Hematopoietic multipotent progenitor cell treated with erythropoietin and hydrocortisone succinate and interleukin-3 and kit ligand, for 8 days (in vitro differentiated cells): ENCODE measurements at places on chromosomes 13 and 19.
A peak's percentile ranks its signal among the peaks of the same experiment; 100 is the strongest.

DNA sequence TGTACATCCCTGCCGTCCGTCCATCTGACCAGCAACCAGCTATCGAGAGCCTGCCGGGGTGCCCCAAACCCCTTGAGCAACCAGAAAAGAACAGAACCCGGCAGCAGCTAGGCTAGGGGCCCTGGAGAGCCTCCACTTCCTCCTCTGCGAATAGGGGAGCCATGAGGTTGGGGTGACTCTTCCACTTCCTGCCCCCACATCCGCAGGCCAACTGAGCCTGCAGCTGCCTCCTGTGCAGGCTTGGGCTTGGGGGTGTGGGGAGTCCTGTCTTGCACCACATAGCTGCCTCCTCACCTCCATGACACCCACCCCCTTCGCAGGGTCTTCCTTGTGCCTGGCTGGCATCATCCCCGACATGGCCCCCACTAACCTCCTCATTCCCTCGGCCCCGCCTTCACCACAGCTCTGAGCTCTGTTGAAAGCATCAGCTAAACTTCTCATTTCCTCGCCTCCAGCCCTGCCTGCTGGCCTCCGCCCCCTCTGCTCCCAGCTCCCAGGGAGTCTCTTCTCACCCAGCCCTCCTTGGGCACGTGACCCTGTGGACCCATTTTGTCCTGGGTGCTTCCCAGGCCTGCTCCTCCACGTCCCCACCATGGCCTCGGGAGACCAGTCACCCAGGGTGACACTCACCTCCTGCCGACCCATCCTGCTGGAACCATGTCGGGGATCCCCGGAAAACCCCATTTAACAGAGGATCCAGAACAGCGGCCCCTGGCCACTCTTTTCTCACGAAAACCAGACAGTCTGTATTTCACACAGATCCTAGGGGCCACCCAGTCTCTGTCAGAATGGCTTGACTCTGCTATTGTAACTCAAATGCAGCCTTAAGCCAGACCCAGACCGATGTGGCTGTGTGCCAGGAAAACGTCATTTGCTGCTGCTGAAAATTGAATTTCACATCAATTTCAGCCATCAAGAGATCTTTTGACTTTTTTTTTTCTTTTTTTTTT, 50.4 kb downstream of the MYO9B start:
- peak; percentile 44 for DNase-seq

DNA sequence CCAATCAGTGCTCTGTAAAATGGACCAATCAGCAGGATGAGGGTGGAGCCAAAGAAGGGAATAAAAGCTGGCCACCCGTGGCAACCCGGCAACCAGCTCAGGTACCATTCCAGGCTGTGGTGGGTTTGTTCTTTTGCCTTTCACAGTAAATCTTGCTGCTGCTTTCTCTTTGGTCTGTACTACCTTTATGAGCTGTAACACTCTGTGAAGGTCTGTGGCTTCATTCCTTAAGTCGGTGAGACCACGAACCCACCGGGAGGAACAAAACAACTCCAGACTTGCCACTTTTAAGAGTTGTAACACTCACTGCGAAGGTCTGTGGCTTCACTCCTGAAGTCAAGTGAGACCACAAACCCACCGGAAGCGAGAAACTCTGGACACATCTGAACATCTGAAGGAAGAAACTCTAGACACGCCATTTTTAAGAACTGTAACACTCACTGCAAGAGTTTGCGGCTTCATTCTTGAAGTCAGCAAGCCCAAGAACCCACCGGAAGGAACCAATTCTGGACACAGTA, 16.5 kb upstream of the SPACA6 start:
- no peak for DNase-seq

DNA sequence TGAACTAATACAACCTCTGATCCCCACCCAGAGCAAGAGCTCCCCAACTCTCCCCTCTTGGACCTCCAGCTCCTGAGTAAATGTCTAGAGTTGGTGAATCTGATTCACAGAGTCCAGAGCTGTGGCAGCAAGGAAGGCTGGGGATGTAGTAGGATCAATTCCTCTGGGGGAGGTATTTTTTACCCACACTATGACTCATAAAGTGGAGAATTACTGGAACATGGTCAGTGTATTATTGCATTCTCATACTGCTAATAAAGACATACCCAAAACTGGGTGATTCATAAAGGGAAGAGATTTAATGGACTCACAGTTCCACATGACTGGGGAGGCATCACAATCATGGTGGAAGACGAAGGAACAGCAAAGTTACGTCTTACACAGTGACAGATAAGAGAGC, 496.7 kb downstream of the EFNB2 start:
- DNase-seq: no peak

GRCh38 chr19:19366434-19367396, 38.8 kb upstream of the GATAD2A start:
- peak; percentile 87 for DNase-seq
